ENCODE measurements at places on chromosomes 4 and X.

- DNase-seq: no peak
These were observed 26.9 kb upstream of the AMOT start for GRCh38 chrX:112867570-112867969.

GRCh38 chr4:30716158-30716557, 4.0 kb upstream of the PCDH7 start:
- no peak for DNase-seq

GRCh38 chr4:129240816-129241215, 144.9 kb downstream of the C4orf33 start:
- DNase-seq: no peak

DNA sequence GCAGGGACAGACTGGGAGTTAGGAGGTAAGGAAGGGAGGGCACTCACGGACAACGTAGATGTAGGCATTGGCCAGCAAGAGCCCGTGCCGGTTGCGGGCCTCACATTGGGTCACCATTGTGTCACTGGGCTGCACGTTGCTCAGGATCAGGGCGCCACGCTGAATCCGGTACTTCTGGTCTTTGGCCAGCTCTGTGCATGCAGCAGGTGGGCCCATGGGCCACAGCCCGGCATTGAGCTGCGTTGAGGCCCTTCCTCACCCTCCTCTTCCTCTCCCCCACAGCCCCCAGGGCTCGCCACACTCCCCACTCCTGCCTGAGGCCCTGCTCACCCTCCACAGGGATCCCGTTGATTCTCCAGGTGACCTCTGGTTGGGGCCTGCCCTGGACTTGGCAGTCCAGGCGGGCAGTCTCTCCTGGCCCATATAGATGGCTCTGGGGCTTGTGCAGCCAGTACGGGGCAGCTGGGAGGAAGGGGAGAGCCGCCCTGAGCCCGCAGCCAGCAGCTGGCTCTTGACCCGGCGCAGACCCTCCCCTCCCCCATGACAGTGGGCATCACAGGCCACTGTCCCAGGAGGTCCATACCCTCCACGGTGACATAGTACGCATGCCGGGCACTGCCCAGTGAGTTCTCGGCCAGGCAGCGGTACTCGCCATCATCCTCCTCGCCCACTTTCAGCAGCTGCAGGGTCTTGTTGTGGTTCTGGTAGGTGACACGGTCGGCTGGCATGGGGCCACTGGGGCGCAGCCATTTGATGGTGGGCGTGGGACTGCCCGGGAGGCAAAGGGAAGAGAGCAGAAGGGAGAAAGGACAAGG, 16.3 kb downstream of the L1CAM start:
- DNase-seq: no peak
